ENCODE measurements at places on chromosomes 6 and 20.

DNA sequence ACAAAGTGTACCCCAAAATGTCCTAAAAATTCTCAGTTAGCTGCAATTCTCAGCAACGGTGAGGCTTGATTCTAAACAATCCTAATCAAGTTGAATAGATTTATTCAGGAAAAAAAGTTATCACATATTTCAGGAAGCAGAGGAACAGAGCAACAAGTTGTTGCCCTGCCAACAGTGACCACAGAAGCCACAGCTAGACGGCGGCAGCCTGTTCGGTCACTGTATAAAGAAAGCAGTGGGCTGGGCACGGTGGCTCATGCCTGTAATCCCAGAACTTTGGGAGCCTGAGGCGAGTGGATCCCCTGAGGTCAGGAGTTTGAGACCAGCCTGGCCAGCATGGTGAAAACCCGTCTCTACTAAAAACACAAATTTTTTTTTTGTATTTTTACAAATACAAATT, 171.2 kb upstream of the BMP5 start:
- peak; percentile 6 for DNase-seq

GRCh38 chr6:46097366-46097765, 32.4 kb upstream of the ENPP4 start:
- DNase-seq: no peak

- DNase-seq: no peak
These were observed 356.0 kb downstream of the HDGFL1 start for GRCh38 chr6:22925304-22925835.

- no peak for DNase-seq
These were observed 40.7 kb upstream of the BTN3A2 start for GRCh38 chr6:26324295-26324727.

DNA sequence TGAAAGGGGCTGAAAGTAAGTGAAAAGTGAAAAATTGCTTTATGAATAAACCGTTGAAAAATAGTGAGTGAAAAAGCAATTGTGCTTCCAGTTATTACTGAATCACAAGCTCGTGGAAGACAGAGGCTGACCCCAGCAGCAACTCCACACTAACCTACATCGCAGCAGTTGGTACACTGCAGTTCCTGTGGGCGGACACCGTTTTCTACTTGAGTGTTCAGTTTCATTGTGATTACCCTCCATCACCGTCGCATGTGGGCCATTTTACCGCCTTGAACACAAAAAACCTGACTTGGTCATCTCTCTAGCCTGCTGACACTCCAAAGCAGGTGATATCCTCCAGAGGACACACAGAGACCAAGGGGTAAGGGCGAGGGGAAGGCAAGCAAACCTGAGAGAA, 28.4 kb downstream of the PRDM1 start:
- no peak for DNase-seq

DNA sequence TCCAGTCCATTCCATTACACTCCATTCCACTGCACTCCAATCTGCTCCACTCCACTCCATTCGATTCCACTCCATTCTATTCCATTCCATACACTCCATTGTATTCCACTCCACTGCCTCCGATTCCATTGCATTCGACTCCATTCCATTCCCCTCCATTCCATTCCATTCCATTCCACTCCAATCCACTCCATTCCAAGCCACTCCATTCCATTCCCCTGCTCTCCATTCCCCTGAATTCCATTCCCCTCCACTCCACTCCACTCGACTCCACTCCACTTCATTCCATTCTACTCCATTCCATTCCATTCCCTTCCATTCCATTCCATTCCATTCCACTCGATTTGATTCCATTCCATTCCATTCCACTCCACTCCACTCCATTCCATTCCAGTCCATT, 25.7 kb upstream of the DEFB125 start:
- no peak for DNase-seq

DNA sequence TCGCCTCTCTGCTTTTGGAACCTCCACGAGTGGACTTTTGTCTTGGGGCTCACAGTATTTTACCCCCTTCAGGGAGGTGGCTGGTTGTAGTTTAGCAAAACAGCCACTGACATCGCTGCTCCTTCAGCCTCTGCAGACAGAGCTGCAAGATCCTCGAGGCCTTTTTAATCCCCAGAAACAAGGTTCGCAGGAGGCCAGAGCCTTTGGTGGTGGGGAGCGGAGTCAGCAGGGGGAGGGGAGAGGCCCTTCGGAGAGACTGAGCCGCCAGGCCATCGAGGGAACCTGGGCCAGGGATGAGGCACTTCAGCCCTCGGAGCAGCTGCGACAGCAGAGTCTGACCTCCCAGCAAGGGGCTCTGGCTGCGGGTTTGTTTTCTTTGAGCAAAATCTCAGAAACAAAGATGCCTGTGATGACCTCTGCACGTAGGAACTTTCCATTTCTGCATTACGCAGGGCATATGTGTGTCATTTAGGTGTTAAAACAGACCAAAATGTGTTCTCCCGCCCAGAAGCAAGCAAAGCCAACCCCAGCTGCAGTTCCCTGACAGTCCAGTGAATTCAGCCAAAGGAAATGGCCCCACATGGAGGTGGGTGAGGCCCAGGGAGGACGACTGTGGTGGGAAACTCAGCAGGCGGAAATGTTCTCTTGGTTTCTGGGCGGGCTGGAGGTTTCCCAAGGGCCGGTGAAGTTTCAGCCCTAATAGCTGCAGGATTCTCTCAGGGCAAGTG, 171.2 kb upstream of the SULF2 start:
- DNase-seq: no peak

- DNase-seq: peak; percentile 91
These were observed 10.9 kb downstream of the ZNF217 start for GRCh38 chr20:53582574-53583351.

- no peak for DNase-seq
These were observed 2.1 kb downstream of the CDSN start for GRCh38 chr6:31118178-31118577.

GRCh38 chr20:64131406-64131805, 24.0 kb upstream of the NPBWR2 start:
- peak; percentile 29 for DNase-seq

DNA sequence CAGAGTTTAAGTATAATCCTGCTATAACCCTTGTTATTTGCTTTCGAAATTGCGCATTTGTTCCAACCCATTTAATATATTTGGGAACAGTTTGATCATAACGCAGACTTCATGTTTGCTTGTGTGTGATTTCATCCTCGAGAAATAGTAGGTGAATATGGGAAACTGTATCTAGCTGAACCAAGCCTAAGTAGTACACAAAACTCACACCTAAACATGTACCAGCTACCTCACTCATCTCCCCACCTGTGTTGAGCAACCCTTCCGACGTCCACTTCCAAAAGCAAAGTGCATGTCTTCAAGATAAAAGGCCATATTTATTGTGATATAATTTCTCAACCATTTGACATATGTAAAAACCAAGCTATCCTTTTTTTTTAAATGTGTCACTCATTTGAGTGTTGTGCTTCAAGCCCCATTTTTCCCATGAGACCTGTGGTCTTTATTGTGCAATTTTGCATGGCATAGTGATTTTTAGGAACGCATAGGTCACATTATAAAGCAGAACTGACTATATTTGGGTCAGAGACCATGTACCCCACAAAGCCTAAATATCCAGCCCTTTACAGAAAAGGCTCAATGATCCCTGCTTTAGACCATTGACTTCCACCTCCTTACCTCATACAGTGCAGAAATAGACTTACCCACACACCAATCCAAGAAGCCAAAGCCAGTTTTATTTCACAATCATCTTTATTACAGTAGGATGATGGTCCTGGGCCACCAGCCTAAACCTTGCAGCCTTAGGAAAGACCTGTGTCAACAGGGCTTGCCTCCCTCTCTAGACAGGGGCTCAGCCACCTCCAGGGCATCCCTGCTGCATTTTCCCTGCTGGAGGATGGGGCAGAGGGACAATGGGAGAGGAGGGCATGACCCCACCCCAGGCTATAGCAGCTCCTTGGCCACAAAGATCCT, 7.1 kb downstream of the CCND3 start:
- DNase-seq: no peak

- peak; percentile 94 for DNase-seq
These were observed 123.3 kb downstream of the KIF13A start for GRCh38 chr6:17863901-17864754.

- peak; percentile 93 for DNase-seq
These were observed 1.7 kb downstream of the PPP1R10 start for GRCh38 chr6:30615219-30615957.

DNA sequence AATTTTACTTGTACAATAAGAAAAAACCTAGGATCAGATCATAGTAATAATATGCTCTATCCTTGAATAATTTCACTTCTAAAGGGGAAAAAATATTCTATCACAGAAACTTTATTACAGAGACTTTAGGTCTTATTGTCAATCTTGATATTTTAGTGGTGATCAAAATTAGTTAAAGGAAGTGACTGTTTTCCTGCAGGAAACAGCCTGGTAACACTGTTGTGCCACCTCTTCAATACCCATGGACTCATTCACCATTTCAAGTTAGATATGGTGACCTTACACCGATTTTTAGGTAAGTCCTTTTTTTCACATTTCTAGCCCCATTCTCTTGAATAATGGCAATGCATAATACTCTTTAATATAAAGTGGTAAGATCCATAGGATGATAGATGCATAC, 99.2 kb downstream of the MTFR2 start:
- no peak for DNase-seq

GRCh38 chr6:158686791-158687381, 37.0 kb downstream of the SYTL3 start:
- DNase-seq: no peak

DNA sequence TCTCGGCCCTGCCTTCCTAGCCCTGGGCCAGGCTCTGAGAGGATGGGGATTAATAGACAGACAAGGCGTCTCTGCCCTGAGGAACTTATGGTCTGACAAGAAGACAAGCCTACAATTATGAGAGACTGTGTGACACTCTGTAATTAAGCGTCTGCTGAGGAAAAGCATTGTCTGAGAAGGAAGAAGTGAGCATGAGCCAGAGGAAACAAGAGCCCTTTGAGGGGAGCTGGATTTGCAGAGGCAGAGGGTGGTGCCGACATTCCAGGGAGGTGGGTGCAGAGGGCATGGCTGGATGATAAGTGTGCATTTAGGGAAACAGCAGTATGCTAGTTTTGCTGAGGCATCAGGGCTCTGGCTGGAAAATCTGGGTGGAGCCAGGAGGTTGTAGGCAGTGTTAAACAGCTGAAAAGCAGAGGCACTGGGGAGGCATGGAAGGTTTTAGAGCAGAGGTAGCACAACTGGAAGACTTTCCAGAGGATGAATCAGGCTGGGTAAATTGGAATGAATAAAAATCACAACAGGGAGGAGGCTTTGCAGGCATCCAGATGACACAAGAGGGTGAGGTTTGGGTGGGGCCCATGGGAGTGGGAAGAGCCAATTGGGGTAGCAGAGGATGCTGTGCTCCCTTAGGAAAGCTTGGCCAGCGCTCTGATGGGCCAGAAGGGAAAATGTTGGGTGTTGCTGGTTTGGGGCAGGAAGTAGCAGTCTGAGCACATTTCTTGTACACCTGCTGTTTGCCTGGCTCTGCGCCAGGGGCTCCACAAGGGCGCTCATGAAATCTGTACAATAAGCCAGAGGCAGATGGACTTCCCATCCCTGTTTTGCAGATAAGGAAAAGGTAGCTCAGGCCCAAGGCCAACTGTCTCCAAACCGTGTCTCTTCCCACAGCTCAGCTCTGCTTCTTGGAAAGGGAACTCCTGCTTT, 74.0 kb upstream of the MYL9 start:
- DNase-seq: peak; percentile 55

DNA sequence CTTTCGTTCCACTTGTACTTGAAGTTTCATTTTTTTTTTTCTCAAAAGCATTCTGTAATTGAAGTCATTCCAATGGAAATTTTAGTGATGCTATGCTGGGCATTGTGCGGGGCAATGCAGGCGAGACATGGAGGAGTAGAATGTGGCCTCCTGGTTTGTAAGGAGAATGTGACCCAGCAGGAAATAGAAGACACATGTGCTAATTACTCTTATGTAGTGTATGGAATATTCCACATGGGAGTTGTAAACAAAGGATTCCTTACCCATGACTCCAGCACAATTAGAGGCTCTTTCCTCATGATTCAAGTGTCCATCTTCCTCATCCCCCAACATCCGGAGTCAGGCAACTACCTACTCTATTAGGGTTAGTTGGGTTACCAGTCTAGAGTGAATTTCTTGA, 14.9 kb upstream of the RFPL4B start:
- DNase-seq: peak; percentile 89

DNA sequence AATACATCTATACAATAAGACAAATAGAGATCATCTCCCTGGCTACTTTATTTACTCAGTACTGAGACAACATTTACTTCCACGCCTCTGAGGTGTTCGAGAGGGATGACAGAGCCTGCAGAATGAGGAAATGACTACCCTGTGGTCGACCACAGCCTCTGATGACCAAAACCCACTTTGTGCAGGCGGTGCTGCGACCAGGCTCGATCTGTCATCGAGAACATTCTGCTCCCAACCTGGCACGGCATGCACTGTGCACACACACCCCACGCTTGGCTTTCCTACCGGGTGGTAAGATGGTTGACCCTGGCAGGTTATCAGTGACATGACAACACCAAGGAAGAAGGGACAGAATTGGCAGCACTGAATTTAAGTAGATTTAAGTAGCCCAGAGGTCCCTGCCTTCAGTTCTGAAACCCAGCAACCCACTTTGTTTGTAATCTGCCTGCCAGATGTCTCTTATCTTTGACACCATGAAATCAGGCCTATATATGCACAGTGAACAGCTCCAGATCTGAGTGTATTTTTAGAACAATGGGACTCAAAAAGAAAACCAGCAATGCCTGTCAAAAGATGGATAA, 42.6 kb downstream of the TTI1 start:
- DNase-seq: peak; percentile 72

- no peak for DNase-seq
These were observed 6.8 kb upstream of the KIAA1755 start for GRCh38 chr20:38267296-38267695.

DNA sequence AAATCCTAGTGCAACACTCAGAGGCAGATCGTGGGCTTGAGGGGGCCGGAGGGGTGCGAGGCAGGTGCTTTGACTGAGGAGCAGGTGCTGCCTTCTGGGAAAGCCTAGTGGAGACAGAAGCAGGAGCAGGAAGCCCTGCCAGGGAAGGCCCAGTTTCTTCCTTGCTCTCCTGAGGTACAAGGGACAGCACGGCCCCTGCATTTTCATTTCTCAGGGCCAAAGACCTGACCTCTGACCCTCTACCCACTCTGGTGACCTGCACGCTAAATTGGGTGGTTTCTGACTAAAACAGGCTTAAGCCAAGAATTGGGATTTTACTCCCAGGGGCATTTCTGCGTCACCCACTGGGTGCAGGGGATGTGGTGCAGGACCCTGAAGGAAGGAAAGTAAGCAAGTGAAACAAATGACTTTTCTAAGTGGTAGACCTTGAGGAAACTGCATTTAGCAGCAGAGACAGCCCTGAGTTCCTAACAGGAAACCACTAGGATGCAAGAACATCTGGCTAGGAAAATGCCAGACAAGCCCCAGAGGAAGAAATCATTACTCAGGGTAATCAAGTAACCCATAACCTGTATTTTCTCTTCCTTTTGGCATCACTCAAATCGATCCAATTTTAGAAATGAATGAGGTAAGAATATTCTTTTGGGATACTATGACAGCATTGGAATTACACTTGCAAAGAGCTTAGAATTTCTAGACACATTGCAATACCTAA, 141.7 kb downstream of the CD164 start:
- no peak for DNase-seq

GRCh38 chr6:137217801-137218472, 1.2 kb downstream of the IFNGR1 start:
- DNase-seq: peak; percentile 25

All from EL (cell line).